Stimulated activated CD8-positive, alpha-beta memory T cell treated with anti-CD3 and anti-CD28 coated beads, Interleukin-4, amount 100 ng/mL, for 1 hour (primary cell): ENCODE measurements at places on chromosomes 12 and 14.

DNA sequence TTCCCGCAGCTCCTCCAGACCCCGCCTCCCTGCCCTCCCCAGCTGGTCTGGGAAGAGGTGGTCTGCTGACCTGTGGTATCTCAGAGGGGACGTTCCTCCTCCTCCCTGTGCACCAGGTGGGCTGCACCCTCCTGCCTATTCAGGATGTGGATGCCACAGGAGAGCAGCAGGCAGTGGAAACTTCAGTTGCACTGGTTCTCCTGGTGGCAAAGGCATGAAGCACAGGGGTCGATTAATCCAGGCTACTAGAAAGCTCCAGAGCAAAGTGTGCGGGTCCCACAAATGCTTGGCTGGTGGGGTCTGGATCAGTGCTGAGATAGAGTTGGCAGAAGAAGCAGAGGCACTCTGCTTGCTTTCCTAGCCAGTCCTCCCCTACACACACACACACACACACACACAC lies 197.0 kb downstream of the SLC41A2 start:
- no peak for DNase-seq

GRCh38 chr12:57549909-57550640 lies at the start of gene KIF5A:
TSS of gene KIF5A (plus strand) at chr12:57550044. CDS start at chr12:57550272, 228 bp downstream.
- DNase-seq, result no peak

GRCh38 chr14:71591929-71592328 lies 340.3 kb upstream of the RGS6 start:
- DNase-seq, result no peak

- DNase-seq, result no peak
Measured at GRCh38 chr12:24206621-24207020, 257.2 kb upstream of the SOX5 start.

- DNase-seq, result no peak
Measured at GRCh38 chr12:14836336-14837210, 6.8 kb downstream of the ART4 start.

GRCh38 chr12:132747896-132748295 lies 13.7 kb downstream of the ANKLE2 start:
- DNase-seq, result no peak

- no peak for DNase-seq
Measured at GRCh38 chr14:38210587-38211216, 3.0 kb downstream of the SSTR1 start.

- DNase-seq, result no peak
Measured at GRCh38 chr14:53735916-53736315, 220.7 kb downstream of the BMP4 start.

- no peak for DNase-seq
Measured at GRCh38 chr12:111605911-111606766, 7.0 kb upstream of the ATXN2 start.

GRCh38 chr12:48903363-48903981 lies 21.8 kb downstream of the FKBP11 start:
- DNase-seq, result no peak

GRCh38 chr14:104865631-104866441 lies 768 bp downstream of the CEP170B start:
- DNase-seq, result no peak

DNA sequence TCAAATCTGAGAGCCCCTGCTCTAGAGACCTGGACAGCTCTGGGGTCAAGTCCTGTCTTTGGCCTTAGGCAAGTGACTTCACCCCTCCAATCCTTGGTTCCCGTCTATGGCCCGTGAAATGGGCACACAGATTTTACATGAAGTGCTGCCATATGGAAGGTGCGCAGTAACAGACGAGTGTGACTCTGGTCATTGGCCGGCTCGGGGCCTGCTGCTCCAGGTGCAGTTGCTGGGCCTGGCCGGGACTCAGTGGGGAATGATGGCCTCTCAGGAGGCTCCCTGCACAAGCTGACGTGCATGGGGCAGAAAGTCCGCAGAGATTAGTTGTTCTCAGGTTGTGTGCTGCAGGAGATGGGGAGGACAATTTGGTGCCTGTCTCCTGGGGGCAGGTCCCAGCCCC lies 14.0 kb upstream of the TESC start:
- no peak for DNase-seq

DNA sequence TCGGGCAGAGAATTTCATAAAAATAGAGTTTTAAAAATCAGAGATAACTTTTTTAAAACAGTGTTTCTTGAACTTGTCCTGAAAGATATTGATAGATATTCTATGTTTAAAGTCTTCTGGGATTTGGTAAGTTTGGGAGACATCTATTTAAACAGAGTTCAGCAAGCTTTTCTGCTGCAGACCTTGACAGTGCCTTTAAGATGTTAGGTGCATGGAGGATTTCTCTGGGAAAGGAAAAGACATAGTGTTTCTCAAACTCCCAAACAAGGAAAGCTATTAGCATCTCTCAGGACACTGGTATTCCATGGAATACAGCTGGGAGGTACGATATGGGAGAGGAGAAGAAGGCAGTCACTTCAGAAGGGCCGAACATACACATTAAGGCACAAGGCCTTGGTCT lies 97.8 kb downstream of the RBM19 start:
- DNase-seq, result no peak

GRCh38 chr12:120586206-120586605 lies 5.0 kb upstream of the POP5 start:
- DNase-seq, result no peak

DNA sequence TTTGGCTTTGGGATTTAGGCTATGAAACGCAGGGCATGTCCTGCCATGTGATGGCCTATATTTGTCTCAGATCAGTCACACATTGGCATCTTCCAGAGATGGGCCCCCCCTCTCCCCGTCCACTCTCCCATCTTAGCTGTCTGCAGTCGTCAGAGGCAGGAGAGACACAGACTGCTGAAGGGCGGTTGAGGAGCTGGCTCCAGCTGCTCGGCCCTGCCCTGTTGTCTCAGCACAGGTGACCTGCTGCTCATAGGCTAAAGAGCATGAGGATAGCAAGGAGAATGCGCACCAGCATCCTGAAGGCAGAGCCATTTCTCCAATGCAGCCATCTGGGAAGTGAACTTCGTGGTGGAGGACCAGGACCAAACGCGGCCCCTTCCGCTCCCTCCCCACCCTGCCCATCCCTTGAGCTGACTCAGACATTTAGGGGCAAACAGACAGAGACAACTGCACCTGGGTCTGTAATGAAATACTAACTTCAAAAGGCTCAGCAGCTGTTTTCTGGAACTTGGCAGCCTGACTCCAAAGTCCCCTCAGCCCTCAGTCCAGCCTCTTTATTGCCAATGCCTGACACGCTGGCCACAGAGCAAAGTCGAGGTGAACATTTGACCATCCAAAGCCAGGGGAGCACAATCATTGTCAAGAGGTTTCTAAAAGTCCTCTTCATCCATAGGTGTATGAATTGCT lies 22.3 kb downstream of the FZD10 start:
- no peak for DNase-seq

GRCh38 chr12:78086553-78087362 lies 256.1 kb downstream of the NAV3 start:
- DNase-seq, result no peak

GRCh38 chr14:31252865-31253264 lies 45.3 kb upstream of the HECTD1 start:
- no peak for DNase-seq

DNA sequence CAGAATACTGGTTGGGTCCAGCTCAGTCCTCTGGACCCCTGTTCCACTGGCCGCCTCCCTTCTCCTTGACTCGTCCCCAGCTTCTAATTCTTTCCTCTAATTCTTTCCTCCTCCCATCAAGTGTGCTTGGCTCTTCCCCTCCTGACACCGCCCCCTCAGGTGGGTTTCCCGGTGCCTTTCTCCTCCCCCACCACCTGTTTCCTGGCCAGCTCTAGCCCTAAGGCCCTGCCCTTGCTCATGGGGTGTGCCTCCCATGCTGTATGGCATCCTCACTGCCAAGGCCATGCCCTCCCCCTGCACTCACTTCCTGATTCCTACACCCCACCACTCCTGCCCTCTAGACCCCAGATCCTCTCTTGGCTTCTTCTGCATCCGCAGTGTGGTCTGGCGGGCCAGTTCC lies 12.1 kb upstream of the EML1 start:
- DNase-seq, result no peak

- no peak for DNase-seq
Measured at GRCh38 chr14:69612783-69613130, 1.4 kb downstream of the SUSD6 start.

DNA sequence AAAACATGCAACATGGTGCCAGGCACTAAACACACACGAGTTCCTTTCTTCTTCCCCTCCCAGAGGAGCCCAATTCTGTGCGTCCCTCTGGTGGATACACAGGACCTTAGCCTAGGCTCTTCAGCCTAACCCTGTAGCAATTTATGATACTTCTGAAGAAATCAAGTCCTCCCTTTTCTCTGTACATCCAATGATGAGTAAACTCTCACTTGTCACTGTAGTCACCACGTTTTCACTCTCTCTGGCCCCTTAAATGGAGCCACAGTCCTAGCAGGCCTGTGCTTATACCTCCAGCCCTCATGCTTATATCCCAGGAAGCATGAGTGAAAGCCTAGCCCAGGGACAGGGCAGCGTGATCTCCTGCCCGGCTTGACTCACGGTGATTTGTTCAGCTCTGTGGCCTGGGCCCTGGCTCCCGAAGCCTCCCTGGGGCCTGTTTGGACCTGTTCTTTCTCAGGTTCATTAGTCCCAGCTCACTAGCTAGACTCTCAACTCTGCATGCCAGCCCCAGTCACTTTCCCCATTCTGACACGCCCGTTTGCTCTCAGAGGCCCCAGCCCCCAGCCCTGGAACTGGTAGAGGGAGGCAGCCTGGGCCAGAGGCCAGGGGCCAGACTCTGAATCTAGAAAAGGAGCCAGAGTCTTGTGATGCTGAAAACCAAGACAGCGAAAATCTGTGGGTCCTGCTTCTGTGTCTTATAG lies 24.1 kb upstream of the PLEKHG3 start:
- DNase-seq, result no peak
